ENCODE measurements at places on chromosomes 2 and 18. TPM values are rescaled to one million over a fixed set of nuclear protein-coding genes. Genes with fewer than 3 reads are reported as not detected.

- H3K4me1 ChIP-seq, result no peaks in the 10 kb centered on the region
These were observed 61.4 kb upstream of the CCDC195 start for GRCh38 chr2:224777559-224777930.

DNA sequence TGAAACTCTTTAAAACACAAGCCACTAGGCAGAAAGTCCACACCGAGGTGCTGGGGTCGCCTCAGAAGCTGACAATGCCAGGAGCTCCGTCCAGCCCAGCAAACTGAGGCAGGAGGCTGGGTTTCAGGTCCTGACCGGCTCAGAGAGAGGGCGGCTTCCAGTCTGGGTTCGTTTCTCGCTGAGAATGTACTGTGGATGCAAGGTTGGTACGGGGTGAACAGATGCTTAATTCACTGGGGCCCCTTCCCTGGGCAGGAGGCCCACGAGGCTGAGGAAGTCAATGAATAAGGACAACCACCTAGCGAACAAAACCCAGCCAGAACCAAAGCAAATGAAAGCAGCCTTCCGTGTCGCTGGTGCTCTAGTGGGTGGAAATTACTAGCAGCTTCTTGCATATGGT, 142.0 kb downstream of the RTP5 start:
- H3K27me3 ChIP-seq, result no peaks in the 10 kb centered on the region
- peaks cover 16% of the 10 kb centered on the region for H3K4me1 ChIP-seq
- H3K4me3 ChIP-seq, result no peak overlapping the region
- H3K36me3 ChIP-seq, result no peaks in the 10 kb centered on the region
- DNase-seq, result no peak

- H3K36me3 ChIP-seq, result no peaks in the 10 kb centered on the region
- H3K27ac ChIP-seq, result no peak overlapping the region
- peaks cover 7% of the 10 kb centered on the region for H3K27me3 ChIP-seq
- H3K4me3 ChIP-seq, result no peak overlapping the region
These were observed 184.1 kb upstream of the GLI2 start for GRCh38 chr2:120551522-120551921.

DNA sequence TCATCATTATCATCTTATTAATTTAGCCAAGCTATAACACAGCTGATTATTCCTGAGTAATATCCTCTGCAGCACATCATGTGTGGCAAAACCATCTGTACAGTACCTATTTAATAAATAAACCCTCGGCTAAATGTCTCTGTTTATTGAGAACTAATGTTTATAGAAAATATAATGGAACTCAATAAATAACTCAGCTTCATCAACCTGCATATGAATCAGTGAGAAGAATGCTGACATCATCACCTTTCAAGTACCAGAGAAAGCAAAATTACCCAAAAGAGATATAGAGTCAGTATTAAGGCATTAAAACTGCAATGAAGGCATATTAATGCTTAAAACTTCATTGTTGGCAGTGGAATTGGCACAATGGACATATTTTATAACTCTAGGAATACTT, 558.3 kb downstream of the PLCL1 start:
- no peaks in the 10 kb centered on the region for H3K36me3 ChIP-seq
- H3K4me3 ChIP-seq, result no peak overlapping the region
- no peak overlapping the region for H3K27ac ChIP-seq
- no peaks in the 10 kb centered on the region for H3K4me1 ChIP-seq

Gene HOXD3
- not detected for total RNA-seq

DNA sequence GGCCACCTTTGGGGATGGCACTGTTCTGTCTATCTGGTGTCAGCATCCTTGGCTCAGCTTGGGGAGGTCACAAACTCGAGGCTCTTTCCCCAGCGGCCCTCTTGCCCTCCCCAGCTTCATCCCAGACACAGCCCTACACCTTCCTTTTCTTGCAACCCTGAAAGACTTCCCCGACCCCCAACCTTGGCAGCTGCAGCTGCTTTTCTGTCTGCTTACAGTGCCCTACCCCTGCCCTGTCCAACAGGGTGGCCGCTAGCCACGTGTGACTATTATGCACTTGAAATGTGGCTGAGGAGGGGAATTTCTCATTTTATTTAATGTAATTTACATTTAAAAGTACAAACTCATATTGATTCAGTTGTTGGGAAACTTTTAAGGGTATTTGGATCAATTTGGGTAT, 41.3 kb downstream of the NGEF start:
- no peaks in the 10 kb centered on the region for H3K36me3 ChIP-seq
- peaks cover 9% of the 10 kb centered on the region for H3K27me3 ChIP-seq
- DNase-seq, result no peak

- H3K4me1 ChIP-seq, result peaks cover 90% of the 10 kb centered on the region
- no peaks in the 10 kb centered on the region for H3K27me3 ChIP-seq
- peak overlapping the region; percentile 97 for H3K27ac ChIP-seq
- no peaks in the 10 kb centered on the region for H3K36me3 ChIP-seq
These were observed 49.9 kb downstream of the LPIN2 start for GRCh38 chr18:2963048-2963447.

DNA sequence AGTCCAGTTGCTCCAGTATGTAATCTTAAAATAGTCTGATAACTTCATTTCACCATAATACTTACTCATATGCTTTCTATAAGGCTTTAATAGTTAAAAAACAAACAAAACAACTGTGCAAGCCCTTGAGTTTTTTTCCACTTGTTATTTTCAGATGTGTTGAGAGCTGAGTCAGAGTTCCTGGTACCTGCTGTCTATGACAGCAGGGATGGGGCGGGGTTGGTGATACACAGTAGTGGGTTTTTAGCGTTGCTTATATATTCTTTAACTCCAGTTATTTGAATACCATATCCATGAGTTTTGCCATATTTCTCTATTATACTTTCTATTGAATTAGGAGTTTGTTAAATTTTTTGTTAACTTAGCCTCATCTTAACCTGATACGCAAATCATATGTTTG, 5.0 kb downstream of the NAPG start:
- no peak for DNase-seq
- peaks cover 39% of the 10 kb centered on the region for H3K4me1 ChIP-seq
- peaks cover 31% of the 10 kb centered on the region for H3K36me3 ChIP-seq
- H3K27me3 ChIP-seq, result no peaks in the 10 kb centered on the region
- no peak overlapping the region for H3K4me3 ChIP-seq

Gene SLC14A1
- 2.0 TPM for total RNA-seq

Gene MARCO
- total RNA-seq, result not detected

GRCh38 chr2:67260343-67261277, 136.5 kb upstream of the ETAA1 start:
- no peaks in the 10 kb centered on the region for H3K36me3 ChIP-seq
- no peaks in the 10 kb centered on the region for H3K27me3 ChIP-seq

GRCh38 chr18:46274266-46274665, 170.1 kb downstream of the HAUS1 start:
- no peak for DNase-seq
- no peak overlapping the region for H3K27ac ChIP-seq
- H3K36me3 ChIP-seq, result peaks cover 9% of the 10 kb centered on the region
- H3K4me1 ChIP-seq, result no peaks in the 10 kb centered on the region
- no peak overlapping the region for H3K4me3 ChIP-seq

DNA sequence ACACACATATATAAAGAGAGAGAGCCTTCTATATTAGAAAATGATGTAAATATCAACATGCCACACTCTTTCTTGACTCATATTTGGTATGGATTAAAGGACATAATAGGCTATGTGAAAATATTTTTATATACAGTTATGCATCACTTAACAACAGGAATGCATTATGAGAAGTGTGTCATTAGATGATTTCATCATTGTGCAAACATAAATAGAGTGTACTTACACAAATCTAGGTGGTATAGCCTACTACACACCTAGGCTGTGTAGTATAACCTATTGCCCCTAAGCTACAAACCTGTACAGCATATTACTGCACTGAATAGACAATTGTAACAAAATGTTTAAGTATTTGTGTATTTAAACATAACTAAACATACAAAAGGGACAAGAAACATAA, 354.8 kb upstream of the CNTNAP5 start:
- no peak overlapping the region for H3K4me3 ChIP-seq
- no peak overlapping the region for H3K27ac ChIP-seq
- no peaks in the 10 kb centered on the region for H3K4me1 ChIP-seq
- H3K27me3 ChIP-seq, result no peaks in the 10 kb centered on the region

DNA sequence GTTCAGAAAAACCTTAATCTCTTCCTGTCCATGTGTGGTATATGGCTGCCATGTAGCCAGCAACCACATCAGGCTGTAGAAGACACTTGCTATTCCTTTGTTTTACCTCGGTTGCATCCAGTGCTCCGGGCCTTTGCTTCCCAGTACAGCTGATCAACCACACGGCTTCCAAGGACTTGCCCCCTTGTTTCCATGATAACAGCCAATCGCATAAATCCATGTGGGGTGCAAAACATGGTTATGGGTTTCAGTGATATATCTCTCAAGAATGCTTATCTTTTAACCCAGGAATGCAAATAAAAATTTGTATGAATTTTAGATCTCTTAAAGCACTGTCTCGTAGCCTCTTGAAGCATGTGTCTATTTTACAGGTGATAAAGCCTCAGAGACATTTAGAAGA, 118.3 kb downstream of the MGAT5 start:
- peaks cover 83% of the 10 kb centered on the region for H3K36me3 ChIP-seq
- H3K4me1 ChIP-seq, result peaks cover 25% of the 10 kb centered on the region
- peak overlapping the region; percentile 9 for H3K27ac ChIP-seq
- no peak for DNase-seq
- H3K27me3 ChIP-seq, result no peaks in the 10 kb centered on the region

Gene KCNF1
- not detected for total RNA-seq

Gene CTDP1
- total RNA-seq, result 33.8 TPM

GRCh38 chr2:60516383-60516811, 37.1 kb downstream of the BCL11A start:
- H3K27ac ChIP-seq, result peak overlapping the region; percentile 91
- peaks cover 79% of the 10 kb centered on the region for H3K36me3 ChIP-seq
- H3K4me3 ChIP-seq, result peak overlapping the region; percentile 68
- no peaks in the 10 kb centered on the region for H3K27me3 ChIP-seq
- H3K4me1 ChIP-seq, result peaks cover 97% of the 10 kb centered on the region

Gene ATP6V1B1
- not detected for total RNA-seq

Data from activated B cell treated with CpG ODN at 0.5 μM for 24 hours (primary cell).